ENCODE measurements at places on chromosomes 3 and 15.

GRCh38 chr3:194401346-194401745 lies 2.3 kb upstream of the GP5 start:
- no peak for DNase-seq

GRCh38 chr3:143187111-143187510 lies 67.5 kb downstream of the CHST2 start:
- no peak for DNase-seq

- DNase-seq, result no peak
Observed at GRCh38 chr3:30676424-30677346, 70.3 kb downstream of the TGFBR2 start.

- peak; percentile 41 for DNase-seq
Observed at GRCh38 chr3:194081826-194082225, 54.1 kb upstream of the HES1 start.

DNA sequence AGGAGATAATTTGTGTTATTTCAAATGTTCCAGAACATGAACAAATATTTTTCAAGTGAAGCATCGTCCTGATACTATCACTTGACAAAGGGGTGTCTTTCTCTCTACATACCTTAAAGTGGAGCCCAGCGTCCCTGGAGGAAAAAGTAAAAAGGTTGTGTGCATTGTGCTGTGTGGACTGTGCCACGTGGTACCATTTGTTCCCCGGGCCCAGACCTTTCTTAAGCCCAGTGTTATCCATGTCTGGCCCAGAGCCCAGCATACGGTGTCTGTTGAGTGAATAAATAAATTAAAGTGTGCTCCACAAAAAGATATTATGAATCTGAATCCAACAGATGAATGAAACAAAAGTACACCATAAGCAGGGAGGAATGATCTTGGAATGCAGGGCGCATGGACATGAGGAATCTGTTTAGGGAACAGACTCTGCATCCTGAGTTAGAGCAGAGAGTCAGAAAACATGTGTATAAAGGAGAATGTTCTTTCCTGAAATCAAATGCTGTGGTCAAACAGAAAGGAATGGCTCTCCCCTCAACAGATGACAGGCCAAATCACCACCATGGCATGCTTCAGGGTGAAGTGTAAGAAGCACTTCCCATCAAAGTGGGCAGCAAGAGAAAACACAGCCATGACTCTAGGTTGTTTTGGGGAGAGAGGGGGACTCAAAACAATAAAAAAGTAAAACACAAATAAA lies 8.1 kb upstream of the PRSS50 start:
- DNase-seq, result no peak

DNA sequence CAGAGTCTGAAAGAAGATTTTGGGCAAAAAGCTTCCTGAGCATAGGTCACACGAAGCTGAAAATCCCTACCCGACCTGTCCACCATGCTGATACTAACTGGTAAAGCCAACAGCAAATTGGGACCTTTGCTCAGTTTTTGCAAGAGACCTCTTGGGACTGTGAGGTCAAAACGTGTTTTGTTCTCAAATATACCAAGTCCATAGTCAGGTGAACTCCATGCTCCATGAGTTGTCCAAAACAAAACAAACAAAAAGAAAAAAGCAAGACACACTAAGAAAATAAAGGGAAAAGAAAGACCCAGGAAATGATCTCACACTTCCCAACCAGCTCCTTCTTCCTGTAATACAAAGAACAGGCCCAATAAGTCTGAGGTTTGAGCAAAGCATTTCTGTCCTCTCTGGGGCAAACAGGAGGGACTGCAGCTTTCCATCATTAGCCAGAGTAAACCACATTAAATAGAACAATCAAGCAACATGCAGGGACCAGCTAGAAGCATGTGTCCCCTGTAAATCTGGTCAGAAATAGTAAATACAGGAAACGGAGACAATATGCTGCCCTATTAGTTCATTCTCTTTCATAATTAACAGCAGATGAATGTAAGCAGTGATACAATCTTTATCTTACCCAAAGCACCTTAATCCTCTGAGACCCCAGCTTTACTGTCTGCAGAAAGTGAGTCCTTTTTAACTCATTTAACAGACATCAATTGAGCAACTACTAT lies 125.0 kb upstream of the LIPC start:
- no peak for DNase-seq

- peak; percentile 23 for DNase-seq
Observed at GRCh38 chr3:142844339-142844977, 44.4 kb downstream of the PCOLCE2 start.

GRCh38 chr15:39326306-39326975 lies 254.4 kb upstream of the THBS1 start:
- peak; percentile 98 for DNase-seq
